ENCODE measurements at places on chromosomes 12 and 14.
A peak's percentile ranks its signal among the peaks of the same experiment; 100 is the strongest.

GRCh38 chr12:96414637-96415036 lies 14.4 kb upstream of the CDK17 start:
- DNase-seq, result no peak

DNA sequence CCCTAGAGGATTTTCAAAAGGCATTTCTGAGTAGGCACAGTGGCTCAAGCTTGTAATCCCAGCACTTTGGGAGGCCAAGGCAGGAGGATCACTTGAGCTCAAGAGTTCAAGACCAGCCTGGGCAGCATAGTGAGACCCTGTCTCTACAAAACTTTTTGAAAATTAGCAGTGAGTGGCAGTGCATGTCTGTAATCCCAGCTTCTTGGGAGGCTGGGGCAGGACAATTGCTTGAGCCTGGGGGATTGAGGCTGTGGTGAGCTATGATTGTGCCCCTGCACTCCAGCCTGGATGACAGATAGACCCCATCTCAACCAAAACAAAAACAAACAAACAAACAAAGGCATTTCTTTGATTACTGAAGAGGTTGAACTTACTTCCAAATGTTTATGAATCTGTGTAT lies 201.4 kb downstream of the KIF26A start:
- no peak for DNase-seq

DNA sequence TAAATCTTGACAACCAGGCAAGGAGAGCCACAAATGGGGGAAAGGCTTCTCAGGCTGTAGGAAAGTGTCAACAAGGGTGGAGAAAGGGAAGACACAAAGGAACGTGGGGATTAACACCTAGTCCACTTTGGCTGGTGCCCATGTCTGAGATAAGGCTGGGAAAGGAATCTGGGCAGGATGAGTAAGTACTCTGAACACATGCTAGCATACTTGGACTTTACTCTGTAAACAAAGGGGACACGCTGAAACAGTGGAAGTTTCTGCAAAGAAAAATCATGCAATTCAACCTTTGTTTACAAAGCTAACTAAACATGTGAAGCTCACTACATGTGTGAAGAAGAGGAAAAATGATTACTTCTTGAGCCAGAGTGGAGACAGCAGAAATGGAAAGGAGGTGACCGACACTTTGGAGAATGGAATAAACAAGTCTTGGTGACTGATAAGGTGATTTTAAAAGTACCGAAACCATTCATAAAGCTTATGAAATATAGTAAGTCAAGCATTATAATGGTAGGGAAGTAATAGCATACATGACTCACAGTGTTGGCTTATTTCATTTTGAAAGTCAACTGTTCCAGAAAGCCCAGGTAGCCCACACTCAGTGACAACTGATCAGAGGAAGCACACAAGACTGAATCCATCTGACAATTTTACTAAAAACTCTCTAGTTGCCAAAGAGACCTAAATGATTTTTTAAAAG lies 13.2 kb downstream of the CPNE8 start:
- no peak for DNase-seq

GRCh38 chr12:53643232-53643979 lies 17.2 kb upstream of the ATF7 start:
- DNase-seq, result no peak

DNA sequence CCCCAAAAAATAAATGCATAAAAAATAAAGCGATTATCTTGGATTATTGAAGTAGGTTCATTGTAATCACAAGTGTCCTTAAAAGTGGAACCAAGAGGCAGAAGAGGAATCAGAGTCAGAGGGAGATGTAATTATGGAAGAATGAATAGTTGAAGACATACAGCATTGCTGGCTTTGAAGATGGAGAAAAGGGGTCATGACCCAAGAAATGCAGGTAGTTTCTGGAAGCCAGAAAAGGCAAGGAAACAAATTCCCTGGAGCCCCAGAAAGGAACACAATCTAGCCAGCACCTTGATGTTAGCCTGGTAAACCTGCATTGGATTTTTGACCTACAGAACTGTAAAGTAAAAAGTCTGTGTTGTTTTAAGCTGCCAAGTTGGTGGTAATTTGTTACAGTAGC lies 57.5 kb upstream of the PTGR2 start:
- no peak for DNase-seq

GRCh38 chr12:54723379-54724256 lies 75.5 kb upstream of the DCD start:
- no peak for DNase-seq

GRCh38 chr12:1836854-1837421 lies 16.6 kb downstream of the LRTM2 start:
- peak; percentile 52 for DNase-seq

- no peak for DNase-seq
Measured at GRCh38 chr12:130764073-130764472, 48.0 kb upstream of the RIMBP2 start.

- DNase-seq, result no peak
Measured at GRCh38 chr12:94193168-94193567, 44.8 kb downstream of the PLXNC1 start.

DNA sequence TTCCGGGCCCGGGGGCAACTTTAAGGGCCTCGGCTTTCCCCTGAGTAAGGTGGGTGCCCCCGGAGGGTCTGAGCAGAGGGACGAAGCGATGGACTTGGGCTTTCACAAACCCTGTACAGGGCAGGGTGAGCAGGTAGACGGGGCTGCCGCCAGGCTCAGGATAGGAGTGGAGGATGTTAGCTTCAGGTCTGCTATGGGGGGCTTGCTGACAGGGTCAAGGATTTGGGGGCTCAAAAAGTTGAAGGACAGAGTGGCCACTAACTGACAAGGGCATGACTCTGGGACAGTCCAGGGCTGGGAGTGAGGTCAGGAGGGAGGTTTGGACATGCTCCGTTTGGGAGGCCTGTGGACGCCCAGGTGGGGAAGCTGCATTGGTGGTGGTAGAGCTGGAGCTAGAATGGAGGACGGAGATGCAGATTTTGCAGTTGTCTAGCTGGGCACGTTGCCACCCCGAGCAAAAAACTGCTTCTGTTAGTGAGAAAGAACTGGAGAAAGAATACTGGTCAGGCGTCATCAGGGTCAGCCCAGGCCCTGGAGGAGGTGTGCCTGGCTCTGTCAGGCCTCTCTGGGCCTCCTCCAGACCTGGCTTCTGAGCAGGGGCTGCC lies 113.3 kb downstream of the ADGRD1 start:
- no peak for DNase-seq

- no peak for DNase-seq
Measured at GRCh38 chr14:61607570-61608244, 87.6 kb upstream of the HIF1A start.
